ENCODE measurements at places on chromosomes 7 and 10.

DNA sequence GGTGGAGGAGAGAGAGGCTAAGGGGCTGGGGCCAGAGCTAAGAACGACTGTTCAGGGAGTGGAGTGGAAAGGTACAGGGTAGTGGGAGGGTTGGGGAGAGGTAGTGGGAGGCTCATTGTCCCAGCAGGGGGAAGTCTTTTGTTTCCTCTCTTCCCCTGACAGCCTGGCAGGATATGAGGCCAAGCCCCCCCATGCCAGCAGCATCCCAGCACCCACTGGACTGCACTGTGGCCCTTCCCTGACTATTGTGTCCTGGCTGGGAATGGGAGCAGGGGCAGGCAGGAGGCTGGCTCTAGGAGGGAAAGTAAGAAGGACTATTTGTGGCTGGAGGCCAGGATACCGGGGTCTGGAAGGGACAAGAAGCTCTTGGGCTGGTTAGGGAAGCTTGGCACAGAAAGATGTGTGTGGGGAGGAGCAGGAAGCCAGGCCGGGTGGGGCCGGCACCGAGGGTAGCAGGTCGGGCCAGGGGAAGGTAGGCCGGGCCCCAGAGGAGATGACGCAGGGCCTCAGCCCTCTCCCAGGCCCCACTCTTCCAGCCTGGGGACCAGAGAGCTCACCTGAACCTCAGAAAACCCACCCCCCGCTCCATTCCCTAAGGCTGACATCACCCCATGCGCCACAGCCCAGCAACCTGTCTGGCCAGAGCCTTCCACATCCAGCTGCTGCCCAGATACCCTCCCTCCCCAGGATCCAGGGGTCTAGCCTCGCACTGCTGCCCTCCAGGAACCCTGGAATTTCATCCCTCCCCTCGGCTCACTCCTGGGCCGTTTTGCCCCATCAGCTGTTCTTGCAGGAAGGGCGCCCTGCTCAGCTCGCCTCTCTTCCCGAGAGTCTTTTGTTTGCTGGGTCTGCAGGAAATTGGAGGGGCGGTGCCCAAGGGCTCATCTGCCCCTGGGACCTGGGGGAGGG lies 8.8 kb upstream of the EPHB4 start:
- peak; percentile 7 for DNase-seq

DNA sequence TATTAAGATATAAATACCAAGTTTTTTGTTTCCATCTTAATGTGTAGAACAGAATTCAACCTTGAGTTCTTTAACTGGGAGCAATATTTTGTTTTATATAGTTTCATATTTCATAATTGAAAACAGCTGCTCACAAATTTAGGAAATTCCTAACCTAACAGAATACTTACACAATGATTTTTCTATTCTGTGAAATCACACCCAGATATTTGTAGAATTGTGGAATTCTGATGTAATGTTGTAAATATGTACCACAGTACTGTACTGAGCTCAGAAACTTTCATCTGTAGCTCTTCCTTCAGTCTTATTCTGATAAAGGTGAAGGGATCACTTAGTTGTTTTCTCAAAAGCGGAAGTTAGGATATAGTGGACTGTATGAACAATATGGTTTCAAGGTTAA lies 143.4 kb upstream of the GLI3 start:
- DNase-seq, result peak; percentile 64

GRCh38 chr7:92053312-92053711 lies 81.0 kb downstream of the CYP51A1 start:
- DNase-seq, result no peak

- DNase-seq, result peak; percentile 6
Measured at GRCh38 chr7:101553771-101554445, 75.2 kb downstream of the MYL10 start.

DNA sequence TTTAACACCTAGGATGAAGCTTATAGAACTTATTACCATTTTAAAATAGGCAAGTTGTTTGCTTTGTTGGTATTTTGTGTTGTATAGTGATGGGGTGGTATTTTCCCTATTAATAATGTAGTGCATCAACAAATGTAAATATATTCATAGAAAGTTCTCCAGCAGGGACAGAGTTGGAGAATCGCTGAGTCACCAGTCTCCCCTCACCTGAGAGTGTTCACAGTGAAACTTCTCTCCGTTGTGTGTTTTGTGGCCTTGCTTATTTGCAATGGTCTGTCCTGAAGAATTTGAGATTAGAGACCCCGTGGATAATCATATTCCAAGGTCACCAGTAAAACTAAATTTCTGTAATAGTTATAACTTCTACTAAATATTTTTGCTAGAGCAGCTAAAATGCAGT lies 51.0 kb downstream of the HDAC9 start:
- no peak for DNase-seq

DNA sequence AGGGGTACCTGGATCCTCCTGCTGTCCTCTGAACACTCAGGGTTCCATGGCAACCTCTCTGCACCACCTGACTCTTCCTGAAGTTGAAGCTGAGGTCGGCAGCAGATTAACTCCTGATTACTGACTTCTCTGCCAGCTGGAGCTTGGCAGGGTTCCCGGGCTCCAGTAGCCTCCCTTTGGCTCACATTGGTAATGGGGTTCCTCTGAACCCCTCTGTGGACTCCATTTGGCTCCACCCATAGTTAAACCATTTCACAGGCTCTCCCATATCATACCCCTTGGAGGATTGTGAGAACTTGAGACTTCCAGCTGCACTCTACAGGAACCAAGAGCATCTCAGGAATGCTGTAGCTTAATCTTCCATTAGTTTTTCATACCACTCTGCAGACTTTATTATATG lies 292.5 kb downstream of the HDAC9 start:
- no peak for DNase-seq

DNA sequence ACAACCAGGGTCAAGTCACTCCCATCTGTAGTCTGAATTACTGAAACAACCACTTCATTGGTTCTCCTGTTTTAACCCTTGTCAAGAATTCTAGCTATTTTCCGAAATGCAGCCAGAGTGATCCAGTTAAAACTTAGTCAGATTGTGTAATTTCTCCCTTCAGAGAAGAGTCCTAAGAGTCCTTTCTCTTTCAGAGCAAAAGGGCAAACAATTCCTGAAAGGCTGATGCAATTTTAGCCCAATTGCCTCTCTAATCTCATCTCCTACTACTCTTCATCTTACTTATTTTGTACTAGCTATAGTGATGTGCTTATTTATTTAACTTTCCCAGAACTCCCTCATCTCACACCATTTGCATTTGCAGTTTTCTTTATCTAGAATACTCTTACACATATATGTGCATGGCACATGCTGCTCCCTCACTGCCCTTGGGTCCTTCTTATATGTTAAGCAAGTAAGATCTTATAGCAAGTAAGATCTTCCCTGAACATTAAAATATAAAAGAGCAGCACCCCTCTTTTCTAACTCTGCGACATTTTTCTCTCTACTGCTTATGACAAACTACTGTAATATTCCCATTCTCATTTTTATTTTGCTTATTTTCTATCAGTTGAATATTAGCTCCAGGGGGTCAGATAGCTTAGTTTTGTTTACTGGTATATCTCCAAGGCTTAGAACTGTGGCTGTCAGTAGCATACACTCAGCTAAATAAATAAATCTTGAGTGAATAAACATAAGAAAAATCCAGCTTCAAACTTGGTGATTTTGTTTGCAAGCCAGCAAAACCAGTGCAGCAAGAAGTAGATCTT lies 44.6 kb downstream of the HGF start:
- DNase-seq, result peak; percentile 11

DNA sequence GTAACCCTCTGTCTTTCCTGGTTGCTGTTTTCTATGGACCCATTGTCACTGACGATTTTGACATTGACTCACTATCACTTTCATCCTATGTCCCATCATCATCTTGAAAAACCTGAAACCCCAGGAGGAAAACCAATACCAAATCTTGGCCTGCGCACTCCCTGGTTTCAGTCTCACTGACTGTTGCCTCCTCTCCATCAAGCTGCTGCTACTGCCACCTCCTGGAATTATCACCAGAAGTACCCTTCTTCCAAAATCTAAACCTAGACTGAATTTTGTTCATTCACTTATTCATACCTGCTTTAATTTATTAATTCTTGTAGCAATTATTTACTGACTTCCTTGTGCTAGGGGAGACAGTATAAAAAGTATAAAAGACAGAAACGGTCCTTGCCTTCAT lies 44.5 kb upstream of the ACBD5 start:
- peak; percentile 30 for DNase-seq

- no peak for DNase-seq
Measured at GRCh38 chr10:80491251-80492102, 37.4 kb downstream of the TSPAN14 start.

DNA sequence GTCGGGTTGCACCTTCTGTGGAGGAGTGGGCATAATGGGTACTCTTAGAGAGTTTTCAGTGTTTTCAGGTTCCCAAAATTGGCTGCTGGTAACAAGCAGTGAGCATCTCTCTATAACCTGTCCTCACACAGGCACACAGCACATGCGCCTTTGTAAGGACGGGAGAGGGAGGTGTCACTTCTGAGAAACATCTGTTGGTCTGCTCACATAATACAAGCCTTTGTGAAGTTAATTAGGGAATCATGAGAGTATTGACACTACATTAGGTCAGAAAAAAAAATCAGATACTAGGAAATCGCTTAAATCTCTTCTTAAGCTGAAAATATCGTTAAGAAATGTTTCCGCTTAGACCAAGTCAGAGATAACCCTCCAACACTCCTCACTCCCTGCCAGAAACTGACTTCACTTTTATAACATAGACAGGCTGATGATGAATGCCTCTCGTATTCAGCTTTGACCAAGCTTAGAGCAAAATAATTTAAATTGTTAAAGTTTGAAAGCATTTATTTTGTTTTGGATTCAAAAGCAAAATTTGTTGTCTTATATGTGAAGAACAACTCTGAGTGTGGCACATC lies 769.7 kb downstream of the TNS3 start:
- peak; percentile 46 for DNase-seq

DNA sequence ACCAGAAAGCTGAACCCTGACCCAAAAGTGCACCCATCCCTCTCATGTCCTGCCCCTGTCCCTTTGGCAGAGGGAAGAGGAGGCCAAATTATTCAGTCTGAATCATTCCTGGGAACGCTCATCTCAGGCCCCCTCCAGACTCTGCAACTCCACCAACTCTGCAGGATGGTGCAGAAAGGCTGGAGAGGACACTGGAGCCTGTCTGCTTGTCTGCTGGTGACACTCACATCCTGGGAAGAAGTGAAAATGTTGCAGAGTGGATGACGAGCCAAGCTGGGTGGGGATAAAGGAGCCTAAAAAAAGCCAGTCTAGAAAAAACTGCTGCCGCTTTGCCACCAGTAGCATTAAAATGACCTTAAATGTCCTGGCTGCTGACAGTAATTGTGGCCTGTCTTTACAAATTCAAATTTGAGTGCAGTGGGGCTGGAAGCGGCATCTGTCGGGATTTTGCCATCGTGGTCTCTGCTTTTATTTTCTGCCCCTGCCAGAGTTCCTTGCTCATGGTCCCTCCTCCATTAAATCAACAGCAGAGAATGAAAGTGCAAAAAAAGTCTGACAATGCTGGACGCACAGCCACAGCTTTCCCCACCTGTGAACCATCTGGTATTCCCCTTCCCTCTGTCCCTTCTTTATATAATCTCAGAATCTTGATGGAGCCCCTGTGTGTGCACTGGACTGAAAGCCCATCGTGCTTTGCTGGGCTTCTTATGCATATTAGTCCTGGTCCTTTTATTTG lies 63.9 kb downstream of the STK17A start:
- peak; percentile 67 for DNase-seq

GRCh38 chr10:69897432-69897831 lies 95.7 kb downstream of the COL13A1 start:
- no peak for DNase-seq

GRCh38 chr7:5428478-5429252 lies 5.0 kb upstream of the TNRC18 start:
- peak; percentile 60 for DNase-seq

DNA sequence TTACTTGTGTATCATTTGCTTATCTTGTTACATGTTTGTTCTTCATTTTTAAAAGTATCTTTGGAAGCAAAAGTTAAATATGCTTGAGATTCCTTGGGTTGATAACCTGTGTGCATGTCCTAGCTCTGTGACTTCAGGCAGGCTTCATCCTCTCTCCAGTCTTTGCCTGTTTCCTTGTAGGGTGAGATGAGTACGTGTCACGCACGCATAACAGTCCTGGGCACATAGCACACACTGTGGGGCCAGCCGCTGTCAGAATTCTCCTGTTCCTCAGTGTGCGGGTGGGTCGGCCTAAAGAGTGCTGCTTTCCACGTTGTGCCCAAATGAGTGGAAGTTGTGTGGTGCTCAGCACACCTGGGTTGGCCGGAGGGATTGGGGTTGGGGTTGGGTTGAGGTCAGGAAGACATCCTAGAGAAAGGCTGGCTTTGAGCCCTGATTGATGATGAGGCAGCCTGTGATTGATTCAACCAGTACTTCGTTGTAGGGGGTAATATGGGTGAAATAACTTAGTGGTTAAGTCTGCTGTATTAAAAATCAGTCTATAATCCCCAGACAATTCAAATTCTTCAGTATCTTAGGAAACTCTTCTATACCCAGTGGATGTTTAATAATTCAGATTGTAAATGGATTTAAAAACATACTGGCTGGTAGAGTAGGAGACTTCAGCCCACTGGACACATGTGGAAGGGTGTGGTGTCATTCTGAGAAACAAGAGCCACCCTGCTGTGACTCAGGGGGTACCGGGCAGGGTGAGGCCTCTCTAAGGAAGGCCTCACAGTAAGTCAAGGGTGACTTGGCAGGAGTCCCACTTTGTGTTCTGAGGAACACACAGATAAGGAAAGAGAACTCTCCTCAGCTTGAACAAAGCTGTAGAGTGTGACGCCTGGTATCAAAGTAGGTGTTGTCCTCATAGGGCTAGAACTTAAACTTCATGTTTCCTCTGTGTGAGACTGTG lies 54.8 kb downstream of the DAGLB start:
- DNase-seq, result peak; percentile 71

- no peak for DNase-seq
Measured at GRCh38 chr7:40474790-40475680, 340.2 kb downstream of the SUGCT start.

GRCh38 chr10:70890917-70891431 lies 2.6 kb upstream of the PCBD1 start:
- peak; percentile 62 for DNase-seq

- DNase-seq, result no peak
Measured at GRCh38 chr7:90708841-90709317, 112.8 kb downstream of the CDK14 start.

DNA sequence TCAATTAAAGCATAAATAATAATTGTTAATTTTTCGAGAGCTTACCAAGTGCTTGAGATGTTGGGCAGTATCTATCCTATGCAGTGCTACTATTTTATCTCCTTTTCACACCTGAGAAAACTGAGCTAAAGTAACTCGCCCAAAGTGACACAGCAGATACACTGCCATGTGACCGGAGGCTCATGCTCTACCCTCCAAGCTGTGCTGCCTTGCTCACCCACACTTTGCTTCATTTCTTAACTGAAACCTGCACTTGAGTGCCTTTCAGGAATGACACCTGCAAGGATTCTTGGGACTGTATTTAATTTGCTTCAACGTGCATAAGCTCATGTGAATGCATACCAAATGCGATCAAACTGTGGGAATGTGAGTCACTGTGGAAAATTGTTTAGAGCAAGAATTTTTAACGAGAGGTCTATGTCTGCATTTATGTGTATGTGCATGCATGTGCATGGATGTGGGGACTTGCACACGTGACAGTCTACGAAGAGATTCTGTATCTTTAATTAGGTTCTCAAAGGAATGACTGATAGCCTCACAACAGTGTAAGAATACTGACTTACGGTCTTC lies 119.2 kb downstream of the ADCYAP1R1 start:
- no peak for DNase-seq
